ENCODE measurements at places on chromosomes 13 and 19. TPM values are rescaled to one million over a fixed set of nuclear protein-coding genes. Genes with fewer than 3 reads are reported as not detected.

Gene ZNF610
- 3.3 TPM for total RNA-seq

DNA sequence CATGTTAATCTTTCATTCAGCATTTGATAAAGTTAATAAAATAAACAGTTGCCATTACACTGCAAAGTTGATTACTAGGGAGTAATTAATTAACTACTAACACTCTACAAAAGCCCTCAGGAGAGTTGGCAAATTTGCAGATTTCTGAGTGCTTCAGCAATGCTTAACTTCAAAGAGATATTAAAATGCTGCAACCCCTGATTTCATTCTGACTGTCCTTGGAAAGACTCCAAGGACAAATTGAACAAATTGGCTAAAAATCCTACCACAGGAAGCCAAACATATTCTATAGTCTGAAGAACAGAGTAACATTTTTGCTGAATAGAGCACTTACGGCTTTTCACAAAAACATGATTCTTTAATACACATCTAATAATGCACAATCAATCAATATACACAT, 1543.0 kb downstream of the SLITRK5 start:
- DNase-seq: peak; percentile 31
- H3K27me3 ChIP-seq: no peaks in the 10 kb centered on the region
- no peak overlapping the region for H3K4me3 ChIP-seq
- no peaks in the 10 kb centered on the region for H3K36me3 ChIP-seq
- H3K4me1 ChIP-seq: no peaks in the 10 kb centered on the region

- peak; percentile 41 for DNase-seq
- H3K4me1 ChIP-seq: peaks cover 5% of the 10 kb centered on the region
- no peaks in the 10 kb centered on the region for H3K27me3 ChIP-seq
- H3K36me3 ChIP-seq: no peaks in the 10 kb centered on the region
These were observed 11.7 kb upstream of the ADGRE5 start for GRCh38 chr19:14369399-14370168.

Gene CERS1
- total RNA-seq: 1.5 TPM

Gene PRODH2
- total RNA-seq: not detected

DNA sequence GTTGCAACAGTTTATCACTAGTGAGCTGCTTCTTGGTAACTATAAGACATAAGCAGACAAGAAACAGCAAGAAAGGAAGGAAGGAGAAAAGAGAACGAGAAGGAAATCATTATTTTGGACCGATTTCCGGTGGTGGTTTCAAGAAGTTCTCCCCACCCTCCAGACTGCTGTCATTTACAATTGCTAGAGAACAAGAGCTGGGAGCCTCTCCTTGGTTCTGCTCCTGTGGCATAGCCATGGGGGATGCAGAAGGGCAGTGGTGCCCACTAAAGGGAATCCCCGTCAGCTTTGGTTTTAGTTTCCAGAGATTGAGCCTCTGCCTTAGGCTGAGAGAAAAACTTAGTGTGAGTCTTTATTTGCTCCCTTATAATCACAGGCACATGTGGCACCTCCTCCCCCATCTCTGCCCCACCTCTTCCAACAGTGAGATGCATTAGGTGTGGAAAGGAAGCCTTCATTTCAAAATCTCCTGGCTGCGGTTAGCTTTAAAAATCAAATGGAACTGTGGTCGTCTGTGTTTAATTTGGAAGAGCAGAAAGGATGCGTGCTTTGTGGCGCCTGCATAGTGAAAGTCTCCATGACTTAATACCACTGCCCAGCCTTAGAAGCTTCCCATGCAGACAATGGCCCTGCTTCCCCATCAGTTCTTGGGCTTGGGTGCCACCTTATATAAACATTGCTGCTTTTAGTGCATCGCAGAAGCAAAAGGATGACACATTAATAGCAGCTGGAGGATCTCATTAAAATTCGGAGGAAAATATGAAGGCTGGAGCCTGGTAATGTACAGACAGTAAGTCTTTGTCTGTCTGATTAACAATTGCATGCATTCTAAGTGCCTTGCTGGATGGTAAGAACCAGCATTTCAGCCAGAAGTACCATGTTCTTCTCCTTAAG, 25.0 kb downstream of the LRCH1 start:
- no peaks in the 10 kb centered on the region for H3K27me3 ChIP-seq
- peaks cover 24% of the 10 kb centered on the region for H3K4me1 ChIP-seq
- H3K27ac ChIP-seq: no peak overlapping the region
- H3K4me3 ChIP-seq: no peak overlapping the region
- no peaks in the 10 kb centered on the region for H3K36me3 ChIP-seq

Gene SPTBN4
- 6.6 TPM for total RNA-seq

Gene OR7A5
- not detected for total RNA-seq

GRCh38 chr13:23919006-23919405, 21.7 kb upstream of the C1QTNF9B start:
- H3K27ac ChIP-seq: no peak overlapping the region
- no peaks in the 10 kb centered on the region for H3K27me3 ChIP-seq
- H3K36me3 ChIP-seq: no peaks in the 10 kb centered on the region

Gene NEK5
- total RNA-seq: under 0.01 TPM

Gene ZNF850
- total RNA-seq: 1.2 TPM

Gene PLK5
- total RNA-seq: not detected

Gene RANBP3
- total RNA-seq: 32.1 TPM

GRCh38 chr13:40432018-40432978, 234.1 kb downstream of the FOXO1 start:
- no peak overlapping the region for H3K4me3 ChIP-seq
- no peaks in the 10 kb centered on the region for H3K4me1 ChIP-seq
- H3K36me3 ChIP-seq: no peaks in the 10 kb centered on the region
- no peak for DNase-seq
- no peak overlapping the region for H3K27ac ChIP-seq
- peaks cover 2% of the 10 kb centered on the region for H3K27me3 ChIP-seq

Gene TSSK6
- total RNA-seq: 5.8 TPM

DNA sequence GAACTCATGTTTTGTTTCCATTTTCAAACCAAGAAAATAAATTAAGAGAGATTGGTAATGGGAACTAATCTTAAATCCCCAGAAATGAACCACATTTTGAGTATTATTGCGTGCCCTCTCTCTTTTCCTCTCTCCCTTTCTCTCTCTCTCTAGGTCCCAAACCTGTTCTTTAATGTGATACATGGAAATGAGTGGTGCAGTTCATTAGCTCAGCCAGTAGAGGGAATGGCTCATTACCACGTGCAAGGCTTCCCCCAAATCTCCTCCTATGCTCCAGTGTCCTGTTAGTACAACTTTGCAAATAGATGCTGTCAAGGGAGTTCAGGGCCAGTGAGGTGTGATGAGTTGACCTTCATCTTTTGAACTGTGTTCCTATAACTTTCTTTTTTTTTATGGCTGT, 178.4 kb downstream of the FGF9 start:
- no peak overlapping the region for H3K27ac ChIP-seq
- no peaks in the 10 kb centered on the region for H3K27me3 ChIP-seq
- H3K4me1 ChIP-seq: no peaks in the 10 kb centered on the region

- H3K36me3 ChIP-seq: no peaks in the 10 kb centered on the region
- DNase-seq: no peak
- no peak overlapping the region for H3K27ac ChIP-seq
- H3K4me3 ChIP-seq: no peak overlapping the region
These were observed 10.9 kb downstream of the GARRE1 start for GRCh38 chr19:34265221-34265650.

Gene LRRC8E
- total RNA-seq: 2.6 TPM

- H3K4me3 ChIP-seq: no peak overlapping the region
- no peak for DNase-seq
- H3K4me1 ChIP-seq: no peaks in the 10 kb centered on the region
These were observed 15.4 kb downstream of the MIR17HG start for GRCh38 chr13:91362908-91363307.

DNA sequence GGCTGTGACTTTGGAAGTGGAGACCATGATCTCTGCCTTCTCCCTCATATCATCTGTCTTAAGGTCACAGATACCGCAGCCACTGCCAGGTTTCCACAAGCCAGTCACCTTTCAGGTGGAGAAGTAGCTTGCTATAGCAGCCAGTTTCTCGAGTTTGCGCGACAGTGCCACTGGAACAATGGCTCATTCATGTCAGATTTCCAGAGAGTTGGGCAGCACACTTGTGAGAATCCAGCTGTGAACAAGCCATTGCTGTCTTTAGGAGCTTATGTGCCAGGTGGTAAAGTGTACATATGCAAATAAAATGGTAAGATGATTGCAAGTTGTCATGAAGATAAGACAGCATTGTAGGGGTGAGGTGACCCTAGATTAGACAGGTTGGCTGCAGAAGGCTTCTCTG, 22.3 kb downstream of the GARRE1 start:
- no peak overlapping the region for H3K4me3 ChIP-seq
- peaks cover 13% of the 10 kb centered on the region for H3K4me1 ChIP-seq
- no peak for DNase-seq
- no peaks in the 10 kb centered on the region for H3K36me3 ChIP-seq

Gene ZNF534
- total RNA-seq: 0.17 TPM

DNA sequence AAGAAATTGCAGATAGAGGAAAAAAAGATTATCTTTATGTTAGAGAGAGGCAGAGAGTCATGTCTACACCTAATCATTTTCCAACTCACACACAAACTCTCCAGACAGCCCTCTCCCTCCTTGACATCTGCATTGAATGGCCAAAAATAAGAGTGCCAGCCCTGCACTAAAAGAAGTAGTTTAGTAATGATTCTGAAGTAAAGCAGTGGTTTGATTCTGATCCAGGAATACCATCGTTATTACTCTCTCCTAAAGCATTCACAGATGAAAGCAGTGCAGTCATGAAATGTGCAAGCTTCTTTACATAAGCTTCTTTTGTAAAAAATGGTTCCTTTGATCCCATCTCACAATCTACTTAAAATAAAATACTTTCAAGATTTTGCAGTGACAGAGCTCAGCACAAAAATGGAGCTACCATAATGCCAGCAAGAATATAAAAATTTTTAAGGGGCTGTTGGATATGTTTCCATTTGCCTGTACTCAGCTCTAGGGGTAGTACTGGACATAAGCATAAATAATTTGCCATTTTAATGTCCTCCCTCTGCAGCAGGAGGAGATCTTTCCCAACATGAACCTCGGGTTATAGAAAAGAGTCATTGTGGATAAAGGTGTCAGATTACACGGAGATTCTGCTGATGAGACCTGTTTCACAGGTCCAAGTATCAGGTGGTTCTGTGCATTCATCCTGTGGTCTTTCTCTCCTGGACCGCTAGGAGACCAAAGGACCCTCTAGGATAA, 406.3 kb downstream of the DCT start:
- peak; percentile 91 for DNase-seq
- peaks cover 5% of the 10 kb centered on the region for H3K4me1 ChIP-seq
- no peak overlapping the region for H3K27ac ChIP-seq

Gene CDX2
- not detected for total RNA-seq

DNA sequence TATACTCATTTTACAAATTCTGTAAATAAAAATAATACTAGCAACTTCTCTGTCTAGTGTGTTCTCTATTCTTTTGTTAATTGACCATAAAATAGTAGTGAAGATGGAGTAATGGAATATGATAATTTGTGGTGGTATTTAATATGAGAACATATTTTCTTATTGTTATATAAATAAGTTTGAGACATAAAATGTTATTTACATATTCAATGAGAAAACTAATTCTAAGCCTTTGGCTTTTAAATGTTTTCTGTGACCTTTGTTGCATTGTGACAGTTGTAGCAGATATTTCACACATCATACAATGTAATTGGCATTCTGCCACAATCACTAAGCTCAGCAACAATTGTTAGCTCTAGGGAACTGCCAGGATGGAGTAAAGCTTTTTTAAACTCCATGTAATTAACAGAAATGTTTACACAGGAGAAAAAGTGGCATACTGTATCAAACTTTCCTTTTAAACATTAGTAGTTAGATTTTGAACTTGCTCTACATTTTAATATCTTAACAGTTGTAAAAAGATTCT, 562.1 kb upstream of the PCDH9 start:
- no peaks in the 10 kb centered on the region for H3K27me3 ChIP-seq
- no peak overlapping the region for H3K27ac ChIP-seq
- H3K4me3 ChIP-seq: no peak overlapping the region
- DNase-seq: peak; percentile 4

GRCh38 chr13:59230484-59231264, 933.1 kb downstream of the DIAPH3 start:
- no peak overlapping the region for H3K27ac ChIP-seq
- no peak for DNase-seq
- H3K4me1 ChIP-seq: no peaks in the 10 kb centered on the region
- H3K27me3 ChIP-seq: no peaks in the 10 kb centered on the region

DNA sequence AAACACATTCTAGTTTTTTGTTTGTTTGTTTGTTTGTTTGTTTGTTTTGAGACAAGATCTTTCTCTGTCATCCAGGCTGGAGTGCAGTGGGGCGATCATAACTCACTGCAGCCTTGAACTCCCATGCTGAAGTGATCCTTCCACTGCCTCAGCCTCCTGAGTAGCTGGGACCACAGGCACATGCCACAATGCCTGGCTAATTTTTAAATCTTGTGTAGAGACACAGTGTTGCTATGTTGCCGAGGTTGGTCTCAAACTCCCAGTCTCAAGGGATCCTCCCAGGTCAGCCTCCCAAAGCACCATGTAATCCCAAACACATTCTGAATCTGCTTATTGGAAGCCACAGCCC, 15.8 kb downstream of the PLA2G4C start:
- no peaks in the 10 kb centered on the region for H3K4me1 ChIP-seq
- no peak for DNase-seq
- H3K4me3 ChIP-seq: no peak overlapping the region
- H3K36me3 ChIP-seq: no peaks in the 10 kb centered on the region

GRCh38 chr13:42041684-42042035, 6.8 kb upstream of the DGKH start:
- peak overlapping the region; percentile 80 for H3K4me3 ChIP-seq
- no peaks in the 10 kb centered on the region for H3K27me3 ChIP-seq
- H3K36me3 ChIP-seq: no peaks in the 10 kb centered on the region
- DNase-seq: peak; percentile 71
- H3K27ac ChIP-seq: peak overlapping the region; percentile 70

- H3K27me3 ChIP-seq: no peaks in the 10 kb centered on the region
- H3K4me3 ChIP-seq: no peak overlapping the region
- no peaks in the 10 kb centered on the region for H3K4me1 ChIP-seq
- no peak overlapping the region for H3K27ac ChIP-seq
- DNase-seq: no peak
These were observed 1043.6 kb downstream of the UQCRFS1 start for GRCh38 chr19:28169168-28169887.

Gene KCNJ14
- 0.50 TPM for total RNA-seq

- H3K27me3 ChIP-seq: no peaks in the 10 kb centered on the region
- no peak overlapping the region for H3K4me3 ChIP-seq
- DNase-seq: peak; percentile 70
- peak overlapping the region; percentile 90 for H3K27ac ChIP-seq
- peaks cover 62% of the 10 kb centered on the region for H3K4me1 ChIP-seq
These were observed 53.4 kb downstream of the TSSK6 start for GRCh38 chr19:19461671-19462622.

Gene ICAM4
- 1.8 TPM for total RNA-seq

All from fibroblast of lung (primary cell).